ENCODE measurements at places on chromosomes 6 and 20.

GRCh38 chr6:166950443-166950821, 5.9 kb downstream of the RNASET2 start:
- DNase-seq = no peak

- DNase-seq = no peak
Measured at GRCh38 chr20:34047917-34048316, 54.2 kb downstream of the RALY start.

- no peak for DNase-seq
Measured at GRCh38 chr6:5084781-5085647, at the start of gene PPP1R3G. Gene PPP1R3G (plus strand): TSS chr6:5085341. CDS start chr6:5085486, 145 bp downstream.

DNA sequence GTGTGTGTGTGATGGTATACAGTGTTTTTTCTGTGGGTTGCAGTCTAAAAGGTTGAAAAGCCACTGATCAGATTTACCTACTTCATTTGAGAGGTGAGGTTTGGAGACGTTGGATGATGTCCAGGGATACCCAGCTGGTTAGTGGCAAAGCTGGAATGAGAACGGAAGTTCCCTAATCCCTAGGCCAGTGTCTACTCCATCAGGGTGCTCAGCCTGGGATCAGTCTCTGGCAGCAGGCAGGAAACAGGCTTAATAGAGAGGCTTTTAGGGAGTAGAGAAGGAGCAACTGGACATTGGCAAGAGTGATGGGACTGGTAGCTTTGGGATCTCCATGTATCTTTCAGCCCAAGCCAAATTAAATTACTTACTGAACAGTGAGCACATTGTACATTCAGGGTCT, 80.7 kb downstream of the C6orf52 start:
- DNase-seq = no peak
